ENCODE measurements at places on chromosomes 3 and 15. TPM values are rescaled to one million over a fixed set of nuclear protein-coding genes. Genes with fewer than 3 reads are reported as not detected.

Gene CCDC191
- 15.0 TPM for total RNA-seq

Gene ZBBX
- not detected for total RNA-seq

GRCh38 chr3:7779331-7779730 lies 722.3 kb upstream of the LMCD1 start:
- H3K27ac ChIP-seq = no peak overlapping the region
- no peaks in the 10 kb centered on the region for H3K36me3 ChIP-seq

DNA sequence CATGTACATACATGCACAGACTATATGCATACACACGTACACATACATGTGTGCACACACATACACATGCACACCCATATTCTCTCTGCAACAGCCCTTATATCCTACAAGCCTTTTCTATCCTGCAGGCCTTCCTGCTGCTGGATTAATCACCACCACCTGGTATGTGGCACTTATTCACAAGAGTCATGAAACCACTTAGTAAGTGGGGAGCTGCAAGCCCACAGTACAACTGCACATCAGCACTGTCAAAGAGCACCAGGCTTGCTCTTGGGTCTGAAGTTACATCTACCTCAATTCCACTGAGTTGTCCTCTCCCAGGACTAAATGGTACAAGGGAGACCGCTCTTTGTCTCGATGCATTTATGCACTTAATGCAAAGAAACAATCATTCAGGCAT lies 233.2 kb downstream of the KLF13 start:
- H3K36me3 ChIP-seq = no peaks in the 10 kb centered on the region
- H3K4me3 ChIP-seq = no peak overlapping the region
- H3K4me1 ChIP-seq = no peaks in the 10 kb centered on the region
- no peak for DNase-seq

- no peaks in the 10 kb centered on the region for H3K36me3 ChIP-seq
- H3K4me3 ChIP-seq = no peak overlapping the region
- H3K4me1 ChIP-seq = peaks cover 3% of the 10 kb centered on the region
- H3K27me3 ChIP-seq = no peaks in the 10 kb centered on the region
- no peak for DNase-seq
Observed at GRCh38 chr3:70854108-70854507, 541.7 kb upstream of the MDFIC2 start.

DNA sequence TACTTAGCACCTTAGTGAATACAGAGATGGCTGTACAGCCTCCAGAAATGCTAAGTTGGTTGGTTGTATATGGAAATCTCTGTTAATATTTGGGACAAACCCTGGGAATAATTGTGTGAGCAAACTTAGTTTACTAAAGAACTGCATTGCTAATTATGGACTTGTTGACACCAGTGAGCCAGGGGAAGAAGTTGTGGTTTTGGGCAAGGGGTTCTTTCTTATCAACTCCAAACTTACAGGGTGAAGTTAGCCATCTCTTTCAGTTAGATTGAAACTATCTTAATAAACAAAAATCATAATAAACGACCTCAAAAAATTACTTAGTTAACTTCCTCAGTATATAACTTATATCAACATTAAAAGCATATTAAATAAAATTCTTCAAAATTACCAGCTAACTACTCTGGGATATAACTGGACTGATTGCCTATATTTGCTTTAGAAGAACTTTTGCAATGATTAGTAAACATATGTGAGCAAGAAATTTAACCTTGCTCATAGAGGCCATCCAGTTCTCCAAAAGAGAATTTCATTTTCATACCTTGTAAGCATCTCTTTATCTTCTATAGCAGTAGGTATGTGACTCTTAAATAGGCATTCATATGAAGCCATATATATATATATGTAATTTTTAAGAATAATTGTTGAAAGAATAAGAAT lies 24.7 kb downstream of the MBNL1 start:
- DNase-seq = no peak
- no peak overlapping the region for H3K27ac ChIP-seq
- no peaks in the 10 kb centered on the region for H3K36me3 ChIP-seq
- H3K4me1 ChIP-seq = peaks cover 8% of the 10 kb centered on the region

- no peaks in the 10 kb centered on the region for H3K27me3 ChIP-seq
- no peaks in the 10 kb centered on the region for H3K4me1 ChIP-seq
- no peaks in the 10 kb centered on the region for H3K36me3 ChIP-seq
- no peak overlapping the region for H3K27ac ChIP-seq
- H3K4me3 ChIP-seq = no peak overlapping the region
Observed at GRCh38 chr15:73784291-73784690, 31.1 kb upstream of the INSYN1 start.
